ENCODE measurements at places on chromosomes 1 and 21.
A peak's percentile ranks its signal among the peaks of the same experiment; 100 is the strongest.

GRCh38 chr1:208357644-208358507, 113.7 kb upstream of the PLXNA2 start:
- no peak for DNase-seq

GRCh38 chr1:6512245-6512907, 20.9 kb upstream of the PLEKHG5 start:
- DNase-seq = no peak

- DNase-seq = peak; percentile 26
These were observed 37.7 kb upstream of the ATG4C start for GRCh38 chr1:62746086-62746808.

DNA sequence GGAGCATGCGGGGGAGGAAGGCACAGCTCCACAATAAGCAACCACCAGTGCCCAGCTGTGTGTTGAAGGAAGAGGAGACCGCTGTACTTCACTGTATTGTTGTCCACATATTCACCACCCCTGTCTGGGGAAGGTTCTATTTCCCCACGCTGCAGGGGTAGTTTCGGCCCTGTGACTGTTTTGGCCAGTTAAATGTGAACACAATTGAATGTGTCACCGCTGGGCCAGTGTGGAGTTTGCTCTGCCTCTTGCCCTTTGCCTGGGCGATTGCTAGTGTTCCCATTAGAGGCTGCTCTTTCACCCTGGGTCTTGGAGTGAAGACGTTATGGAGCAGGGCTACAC, 32.6 kb downstream of the UBE4B start:
- DNase-seq = no peak

- no peak for DNase-seq
These were observed 7.7 kb downstream of the NOC2L start for GRCh38 chr1:951364-951763.

DNA sequence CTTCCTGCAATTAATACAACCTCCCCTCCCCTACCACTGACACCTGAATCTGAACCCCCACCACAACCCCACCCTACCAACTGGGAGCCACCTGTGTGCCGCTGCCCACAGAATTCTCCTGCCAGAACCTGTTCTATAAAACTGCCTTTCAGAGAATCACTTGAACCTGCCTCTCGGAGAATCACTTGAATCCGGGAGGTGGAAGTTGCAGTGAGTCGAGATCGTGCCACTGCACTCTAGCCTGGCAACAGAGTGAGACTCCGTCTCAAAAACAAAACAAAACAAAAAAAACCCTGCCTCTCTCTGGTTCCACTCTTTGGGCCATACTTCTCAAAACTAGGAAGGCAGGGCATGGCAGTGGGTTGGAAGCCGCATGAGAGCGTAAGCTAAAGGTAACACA, 5.7 kb downstream of the URB1 start:
- no peak for DNase-seq

GRCh38 chr1:199529324-199529723, 498.2 kb upstream of the NR5A2 start:
- DNase-seq = no peak

DNA sequence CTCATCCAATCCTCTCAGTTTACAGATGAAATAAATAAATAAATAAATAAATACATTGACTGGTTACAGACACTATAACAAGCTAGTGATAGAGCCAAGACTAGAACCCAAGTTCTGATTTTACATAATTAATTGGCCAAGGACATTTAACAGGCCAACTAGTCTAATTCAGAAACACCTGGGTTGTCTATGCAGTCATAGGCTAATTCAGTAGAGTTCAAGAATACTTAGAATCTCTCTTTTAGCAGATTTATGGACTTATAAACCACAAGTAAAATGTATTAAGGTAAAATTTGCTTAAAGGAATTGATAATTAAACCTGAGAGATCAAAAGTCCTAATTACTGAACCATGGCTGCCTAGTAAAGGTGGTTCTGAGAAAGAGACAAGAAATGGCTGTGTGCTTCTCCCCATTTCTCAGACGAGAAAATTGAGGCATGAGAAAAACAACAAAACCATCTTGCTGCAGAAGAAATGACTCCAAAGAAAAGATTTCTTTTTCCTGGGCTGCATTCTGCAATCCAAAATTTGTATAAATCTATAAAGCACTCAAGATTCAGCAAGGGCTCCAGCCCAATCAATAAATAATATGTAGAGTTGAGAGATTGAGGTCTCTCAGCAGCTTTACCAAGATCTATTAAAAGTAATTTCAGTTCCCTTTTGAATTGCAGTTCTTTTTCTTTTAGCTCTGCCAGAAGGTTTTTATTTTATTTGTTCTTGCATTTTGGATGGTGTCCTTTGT, 98.3 kb downstream of the DUSP10 start:
- DNase-seq = no peak

DNA sequence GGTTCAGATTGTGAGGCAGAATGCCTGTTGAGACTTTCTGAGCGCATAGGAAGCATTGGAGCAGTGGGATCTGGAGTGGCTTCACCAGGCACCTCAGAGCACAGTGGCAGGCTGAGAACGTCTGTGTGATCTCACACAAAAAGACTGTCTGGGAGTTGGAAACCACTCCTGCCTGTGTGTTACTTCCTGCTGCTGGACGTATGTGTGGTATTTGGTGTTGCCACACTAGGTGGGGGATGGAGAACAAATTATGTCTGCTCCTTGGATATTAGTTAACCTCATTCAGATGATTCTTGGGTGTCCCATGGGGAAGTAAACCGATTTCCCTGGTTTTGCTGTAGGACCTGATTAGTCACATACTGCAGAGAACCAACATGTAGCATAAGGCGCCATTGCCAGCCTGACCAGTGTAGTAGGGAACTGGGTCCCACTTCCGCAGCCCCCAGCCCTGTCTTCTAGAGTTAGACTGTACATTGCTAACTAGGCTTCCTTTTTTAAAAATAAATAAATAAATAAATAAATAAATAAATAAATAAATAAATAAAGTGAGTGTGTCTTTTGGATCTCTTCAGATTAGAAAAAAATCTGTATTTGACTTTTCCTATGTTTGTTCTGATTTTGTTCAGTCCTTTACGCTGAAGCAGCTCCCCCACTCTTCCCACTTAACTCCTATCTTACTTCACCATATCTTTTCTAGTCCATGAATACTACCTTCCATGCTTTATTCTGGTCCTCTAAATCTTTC, 26.9 kb downstream of the UCK2 start:
- DNase-seq = no peak

DNA sequence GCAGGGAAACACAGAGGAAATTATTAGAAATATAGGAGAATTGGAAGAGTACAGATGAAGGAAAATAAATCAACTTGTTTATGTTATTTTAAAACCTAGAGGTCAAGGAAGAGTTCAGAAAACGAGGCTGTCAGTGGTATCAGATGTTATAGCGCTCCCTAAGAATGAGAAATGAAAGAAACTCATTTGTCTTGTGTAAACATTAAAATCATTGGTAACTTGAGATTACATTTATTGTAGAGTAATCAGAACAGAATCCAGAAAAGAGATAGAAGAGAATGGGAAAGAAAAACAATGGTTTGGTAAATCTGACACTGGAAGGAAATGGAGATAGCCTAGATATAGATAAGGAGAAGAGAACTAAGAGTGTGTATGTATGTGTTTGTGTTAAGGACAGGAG, 106.4 kb downstream of the ATF6 start:
- no peak for DNase-seq

DNA sequence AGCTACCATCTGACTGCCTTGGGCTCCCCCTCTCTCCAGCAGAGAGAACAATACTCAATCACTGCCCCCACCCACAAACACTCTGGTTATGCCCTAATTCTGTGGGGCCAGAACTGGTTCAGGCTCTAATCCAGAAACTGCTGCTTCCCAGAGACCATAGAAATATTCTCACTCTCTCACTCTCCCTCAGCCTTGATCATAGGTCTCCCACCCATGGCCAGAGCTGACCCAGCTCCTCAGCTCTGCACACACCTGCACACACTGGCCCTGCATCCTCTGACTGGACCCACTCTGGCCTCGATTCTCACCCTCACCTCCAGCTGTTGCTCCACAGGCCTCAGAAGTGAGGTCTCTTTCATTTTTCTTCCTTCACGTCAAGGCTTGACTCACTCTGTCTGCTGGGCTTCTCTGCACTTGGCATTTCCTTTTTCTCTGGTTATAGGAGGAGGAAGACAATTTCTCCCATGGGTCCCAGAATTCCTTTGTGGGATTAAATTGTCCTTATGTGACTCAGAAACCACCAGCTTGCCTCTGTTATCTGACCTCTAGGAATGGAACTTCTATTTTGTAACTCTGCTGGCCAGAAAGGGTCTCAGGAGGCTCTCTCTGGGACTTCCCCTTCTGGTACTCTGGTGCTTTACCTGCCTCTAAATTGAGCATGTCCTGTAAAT, 15.6 kb upstream of the ZMYM6 start:
- DNase-seq = no peak
